ENCODE measurements at places on chromosomes 13 and 19. TPM values are rescaled to one million over a fixed set of nuclear protein-coding genes. Genes with fewer than 3 reads are reported as not detected.

- DNase-seq, result no peak
These were observed 71.1 kb upstream of the RFC3 start for GRCh38 chr13:33746867-33747266.

GRCh38 chr19:54462655-54463530 lies 685 bp downstream of the LENG9 start:
- peak; percentile 45 for DNase-seq

- no peak for DNase-seq
These were observed at the start of gene IFNL4 for GRCh38 chr19:39248806-39249205. IFNL4 (minus strand) TSS chr19:39248856.

- DNase-seq, result no peak
These were observed 3.7 kb upstream of the AKAP8L start for GRCh38 chr19:15422296-15423075.

- no peak for DNase-seq
These were observed 744 bp upstream of the POU2F2 start for GRCh38 chr19:42132851-42133528.

DNA sequence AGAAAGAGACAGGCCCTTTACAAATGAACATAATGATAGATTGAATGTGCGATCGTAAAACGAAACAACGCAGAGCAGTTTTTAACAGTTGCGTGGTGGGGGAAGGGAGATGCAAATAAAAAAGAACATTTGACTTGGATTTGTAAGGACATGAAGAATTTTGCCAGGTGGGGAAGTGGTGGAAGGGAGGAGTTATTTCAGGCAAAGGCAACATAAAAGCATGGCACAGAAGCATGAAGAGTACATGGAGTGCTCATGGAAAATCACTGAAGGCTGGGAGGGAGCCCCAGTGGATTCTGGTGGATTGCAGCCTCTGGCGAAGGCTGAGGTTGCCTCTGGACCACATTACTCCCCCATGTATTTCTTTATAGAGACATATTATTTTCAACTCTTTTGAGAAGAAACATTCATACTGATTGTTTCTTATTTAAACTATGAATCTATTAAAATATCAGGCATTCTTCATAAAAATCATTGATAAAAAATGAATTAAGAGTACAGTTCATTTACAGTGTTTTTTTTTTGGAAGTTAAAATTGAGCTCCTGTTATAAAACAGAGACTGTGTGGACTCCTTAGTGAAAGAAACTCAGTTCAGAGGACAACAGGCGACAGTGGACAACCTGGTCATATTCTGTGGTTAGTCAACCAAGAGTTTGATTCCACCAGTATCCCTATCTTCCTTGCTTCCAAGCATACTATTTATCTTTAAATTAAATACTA lies 57.5 kb downstream of the STARD13 start:
- DNase-seq, result peak; percentile 32

GRCh38 chr13:64936879-64937278 lies 2293.3 kb downstream of the PCDH9 start:
- DNase-seq, result no peak

GRCh38 chr13:79667771-79668170 lies 186.8 kb downstream of the NDFIP2 start:
- DNase-seq, result no peak

GRCh38 chr13:112506046-112506445 lies 81.9 kb downstream of the TUBGCP3 start:
- no peak for DNase-seq

DNA sequence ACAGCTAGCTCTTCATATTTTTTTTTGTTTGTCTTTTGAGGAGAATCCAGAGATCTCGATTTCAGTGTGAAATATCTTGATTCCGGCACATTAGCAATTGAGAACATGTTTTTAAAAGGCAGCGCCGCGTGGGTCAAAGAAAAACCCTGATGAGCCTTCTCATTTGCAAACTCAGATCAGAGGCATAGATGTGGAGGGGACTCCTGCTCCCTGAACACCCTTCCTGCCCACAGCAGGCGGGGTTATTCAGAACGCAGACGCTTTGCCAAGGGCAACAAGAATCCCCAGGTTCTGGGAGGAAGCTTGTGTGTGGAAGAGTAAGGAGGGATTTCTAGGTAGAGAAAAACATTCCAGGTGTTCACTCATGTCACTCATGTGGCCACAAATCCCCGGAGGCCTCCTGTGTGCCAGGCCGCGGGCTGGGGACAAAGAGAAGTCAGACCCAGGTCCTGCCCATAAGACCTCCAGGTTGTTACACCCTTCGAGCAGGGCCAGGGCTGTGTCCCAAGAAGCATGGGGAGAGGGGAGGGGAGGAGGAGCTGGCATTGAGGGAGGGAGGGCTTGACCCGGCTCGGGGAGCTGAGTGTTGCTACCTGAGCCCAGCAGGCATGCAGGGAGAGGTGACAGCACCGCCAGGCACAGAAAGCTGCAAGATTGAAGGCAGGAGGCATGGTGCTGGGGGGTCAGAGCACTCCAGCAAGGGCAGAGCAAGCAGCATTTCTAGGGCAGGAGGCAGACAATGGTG lies 15.9 kb upstream of the IGLON5 start:
- no peak for DNase-seq

DNA sequence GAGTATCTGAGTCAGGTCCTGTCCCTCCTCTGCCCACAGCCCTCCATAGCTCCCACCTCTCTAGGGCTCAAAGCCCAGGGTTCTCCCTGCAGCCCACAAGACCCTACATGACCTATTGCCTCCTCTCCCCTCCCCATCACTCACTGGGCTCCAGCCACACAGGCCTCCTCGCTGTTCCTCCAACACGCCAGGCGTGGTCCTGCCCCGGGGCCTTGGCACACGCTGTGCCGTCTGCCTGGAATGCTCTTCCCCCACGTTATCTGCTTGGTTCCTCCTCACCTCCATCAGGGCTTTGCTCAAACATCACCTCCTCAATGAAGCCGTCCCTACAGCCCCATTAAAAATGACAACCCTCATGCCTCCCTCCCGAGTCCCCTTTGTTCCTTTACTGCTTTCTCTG lies 21.1 kb downstream of the PTPRS start:
- DNase-seq, result no peak

DNA sequence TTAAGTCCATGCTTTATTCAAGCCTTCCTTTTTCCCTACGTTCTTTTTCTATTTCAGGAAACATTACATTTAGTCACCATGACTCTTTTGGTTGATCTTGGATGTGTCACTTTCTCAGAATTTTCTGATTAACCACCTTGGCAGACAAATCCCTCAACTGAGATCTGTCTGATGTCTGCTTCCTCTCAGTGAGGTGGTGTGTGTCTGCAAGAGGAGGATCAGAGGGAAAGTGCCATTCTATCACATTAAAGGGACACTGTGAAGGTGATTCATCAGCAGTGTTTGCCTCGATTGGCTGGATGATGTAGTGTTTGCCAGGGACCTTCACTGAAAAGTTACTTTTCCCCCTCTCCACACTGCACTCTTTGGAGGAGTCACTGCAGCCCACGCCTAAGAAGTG lies 3.0 kb upstream of the CCNP start:
- DNase-seq, result no peak

GRCh38 chr19:6138066-6138465 lies 2.6 kb downstream of the ACSBG2 start:
- DNase-seq, result no peak

The FFAR2 gene
- not detected for total RNA-seq

The OR10H1 gene
- total RNA-seq, result not detected

The FLT1 gene
- 29.0 TPM for total RNA-seq

The ZNF776 gene
- total RNA-seq, result 5.0 TPM

The SPC24 gene
- total RNA-seq, result not detected

All from gastrocnemius medialis (tissue), 4 donors.